ENCODE measurements at places on chromosomes 4 and X.

- DNase-seq = no peak
Observed at GRCh38 chr4:147640331-147640730, 23.1 kb downstream of the TMEM184C start.

DNA sequence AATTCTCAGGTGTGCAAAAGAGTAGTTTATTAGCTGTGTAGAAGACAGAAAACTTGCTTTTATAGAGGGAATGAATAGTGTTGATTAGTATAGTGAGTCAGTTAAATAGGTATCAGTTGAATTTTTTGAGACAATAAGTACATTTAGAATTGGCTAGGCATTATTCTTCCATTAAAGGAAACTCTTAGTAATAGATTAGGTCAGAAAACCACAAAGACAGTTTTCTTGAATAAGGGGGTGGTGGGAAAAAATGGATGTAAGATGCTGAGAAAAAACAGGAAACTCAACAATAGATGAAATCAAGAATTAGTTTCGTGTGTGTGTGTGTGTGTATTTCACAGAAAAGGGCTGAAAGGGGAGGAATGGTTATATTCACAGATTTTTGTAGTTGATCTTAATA lies 16.8 kb downstream of the CD38 start:
- no peak for DNase-seq

DNA sequence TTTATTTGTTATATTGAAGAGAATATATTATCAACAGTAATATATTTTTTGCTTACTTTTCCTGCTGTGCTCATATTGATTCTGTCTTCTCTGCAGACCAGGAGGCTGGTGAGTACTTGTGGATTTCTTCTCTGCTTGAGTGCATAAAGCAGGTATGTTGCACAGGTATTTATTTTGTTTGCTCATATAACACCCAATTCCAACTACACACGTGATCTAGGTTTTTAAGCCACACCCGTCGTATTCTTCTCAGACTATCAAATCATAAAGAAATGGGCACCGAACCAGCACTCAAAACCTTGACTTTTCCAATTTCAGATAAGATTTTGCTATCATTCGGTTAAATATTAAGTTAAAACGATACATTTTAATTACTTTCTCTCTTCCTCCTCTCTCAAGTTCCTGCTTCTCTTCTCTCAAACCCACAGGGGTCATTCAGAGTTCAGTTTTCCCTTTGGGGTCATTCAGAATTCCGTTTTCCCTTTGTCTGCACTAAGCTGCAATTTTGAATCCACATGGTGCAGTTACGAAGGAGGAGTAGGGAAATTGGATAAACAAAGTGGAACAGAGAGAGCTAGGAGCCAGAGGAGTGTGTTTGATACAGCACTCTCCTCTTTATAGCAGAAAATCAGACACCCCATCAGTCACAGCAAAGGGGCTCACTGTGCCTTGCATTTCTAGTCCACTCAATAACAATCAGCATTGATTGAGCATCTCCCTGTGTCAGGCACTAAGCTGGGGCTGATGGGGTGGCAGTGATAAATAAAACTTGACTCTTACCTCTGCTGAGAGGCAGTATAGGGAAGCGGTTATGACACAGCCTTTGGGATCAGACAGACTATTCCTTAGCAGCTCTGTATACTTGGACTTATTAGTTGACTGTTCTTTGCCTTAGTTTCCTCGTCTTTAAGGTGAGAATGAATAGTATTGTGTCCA lies at the start of gene ADH1C:
ADH1C (minus strand) TSS at position 145 of the 936 bp plus-strand sequence; CDS start at position 74, 71 bp downstream.
- DNase-seq = no peak

DNA sequence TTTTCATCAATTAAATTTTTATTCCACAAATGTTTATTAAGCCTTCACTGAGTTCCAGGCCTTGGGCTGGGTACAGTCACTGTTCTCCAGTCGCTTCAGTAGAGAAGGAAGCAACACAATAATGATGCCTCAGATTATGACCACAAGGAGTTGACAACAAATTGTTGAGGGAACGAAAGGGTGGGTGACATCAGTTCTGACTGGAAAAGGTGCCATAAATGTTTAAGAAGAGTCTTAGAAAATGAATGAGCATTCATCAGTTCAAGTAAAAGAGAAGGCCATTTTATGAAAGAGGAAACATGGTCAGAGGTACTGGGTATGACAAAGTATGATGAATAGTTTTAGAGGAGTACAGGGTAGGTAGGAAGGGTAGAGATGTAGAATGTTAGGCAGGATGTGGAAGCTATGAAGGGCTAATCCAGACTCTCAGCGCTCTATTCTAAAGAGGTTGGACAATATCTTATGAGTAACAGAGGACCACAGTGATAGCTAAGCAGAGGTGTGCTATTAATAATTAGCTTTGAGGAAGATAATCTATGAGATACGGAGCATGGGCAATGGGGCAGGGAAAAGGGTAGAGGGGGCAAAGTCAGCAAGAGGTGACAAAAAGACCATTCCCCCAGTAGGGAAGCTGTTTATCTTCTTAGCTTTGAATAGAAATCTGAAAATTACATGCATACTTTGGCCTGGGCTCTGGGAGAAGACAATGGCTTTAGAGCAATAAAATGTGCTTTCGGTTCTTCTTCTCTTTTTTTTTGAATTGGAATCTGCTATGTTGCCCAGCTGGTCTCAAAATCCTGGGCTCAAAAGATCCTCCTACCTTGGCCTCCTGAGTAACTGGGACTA lies 20.4 kb downstream of the AFP start:
- no peak for DNase-seq

- DNase-seq = no peak
Observed at GRCh38 chrX:153444333-153445011, 1.4 kb downstream of the TREX2 start.

DNA sequence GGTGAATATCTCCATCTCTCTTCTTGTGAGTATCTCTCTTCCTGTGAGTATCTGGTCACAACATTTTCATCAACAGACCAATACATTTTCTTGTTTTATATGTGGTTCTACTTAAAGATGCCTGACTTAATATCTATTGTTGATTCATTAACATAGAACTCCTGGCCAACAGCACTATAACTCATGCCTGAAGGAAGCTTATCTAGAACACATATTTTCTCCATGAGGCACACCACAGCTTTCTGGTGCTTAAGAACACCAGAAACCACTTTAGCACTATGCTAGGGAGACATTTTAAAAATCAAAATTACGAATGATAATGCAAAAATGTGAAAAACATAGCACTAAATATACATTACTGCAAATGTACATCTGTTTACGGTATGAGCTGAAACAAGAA lies 190.4 kb downstream of the GABRB1 start:
- DNase-seq = no peak

DNA sequence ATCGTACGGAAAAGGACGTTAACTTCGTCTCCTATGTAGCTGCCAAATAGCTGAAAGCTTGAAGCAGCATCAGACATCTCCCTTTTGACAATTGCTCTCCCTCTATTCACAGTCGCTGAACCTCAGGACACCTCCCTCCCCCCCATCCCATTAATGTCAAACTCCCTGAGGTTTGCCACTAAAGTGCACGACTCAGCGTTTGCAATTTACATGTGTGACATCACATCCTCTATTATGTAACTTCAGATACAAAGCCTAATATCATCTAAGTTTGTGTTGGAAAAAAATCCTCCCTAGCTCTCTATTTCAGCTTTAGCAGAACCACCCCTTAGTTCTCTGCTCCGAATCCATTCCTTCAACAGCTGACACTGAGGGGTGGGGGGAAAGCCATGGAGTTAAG lies 5.5 kb upstream of the NR3C2 start:
- DNase-seq = peak; percentile 2

DNA sequence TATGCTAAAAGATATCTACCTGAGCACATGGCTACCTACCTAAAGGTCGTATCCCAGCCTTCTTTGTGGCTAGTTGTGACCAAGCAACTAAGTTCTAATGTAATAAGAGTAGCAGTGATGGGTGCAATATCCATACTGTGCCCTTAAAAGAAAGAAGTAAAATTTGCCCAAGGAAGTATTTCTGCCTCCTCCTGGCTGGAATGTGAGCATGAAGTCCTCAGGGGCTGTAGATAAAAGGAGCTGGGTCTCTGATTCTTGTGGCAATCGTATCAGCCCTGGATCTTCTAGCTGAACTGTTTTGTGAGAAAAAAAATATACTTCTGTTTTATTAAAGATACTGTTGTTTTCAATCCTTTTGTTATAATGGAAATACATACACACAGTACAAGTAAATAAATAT lies 217.4 kb downstream of the GPAT3 start:
- DNase-seq = no peak

- no peak for DNase-seq
Observed at GRCh38 chr4:101022151-101023024, 324.9 kb downstream of the PPP3CA start.

GRCh38 chrX:102129473-102129872 lies 4.0 kb downstream of the TCEAL2 start:
- DNase-seq = no peak

DNA sequence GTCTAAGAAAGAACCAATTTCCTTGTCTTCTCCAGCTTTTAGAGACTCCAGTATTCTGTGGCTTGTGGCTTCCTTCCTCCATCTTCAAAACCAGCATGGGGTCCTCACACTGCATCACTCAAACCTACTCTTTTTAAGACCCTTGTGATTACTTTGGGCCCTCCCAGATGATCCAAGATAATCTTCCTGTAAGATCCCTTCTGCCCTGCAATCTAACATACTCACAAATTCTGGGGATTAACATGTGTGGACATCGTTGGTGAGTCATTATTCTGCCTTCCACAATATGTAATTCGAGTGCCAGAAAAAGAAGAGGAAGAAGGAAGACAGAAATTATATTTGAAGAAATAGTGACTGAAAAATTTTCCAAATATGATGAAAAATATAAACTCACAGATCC lies 47.9 kb downstream of the BEND4 start:
- no peak for DNase-seq

DNA sequence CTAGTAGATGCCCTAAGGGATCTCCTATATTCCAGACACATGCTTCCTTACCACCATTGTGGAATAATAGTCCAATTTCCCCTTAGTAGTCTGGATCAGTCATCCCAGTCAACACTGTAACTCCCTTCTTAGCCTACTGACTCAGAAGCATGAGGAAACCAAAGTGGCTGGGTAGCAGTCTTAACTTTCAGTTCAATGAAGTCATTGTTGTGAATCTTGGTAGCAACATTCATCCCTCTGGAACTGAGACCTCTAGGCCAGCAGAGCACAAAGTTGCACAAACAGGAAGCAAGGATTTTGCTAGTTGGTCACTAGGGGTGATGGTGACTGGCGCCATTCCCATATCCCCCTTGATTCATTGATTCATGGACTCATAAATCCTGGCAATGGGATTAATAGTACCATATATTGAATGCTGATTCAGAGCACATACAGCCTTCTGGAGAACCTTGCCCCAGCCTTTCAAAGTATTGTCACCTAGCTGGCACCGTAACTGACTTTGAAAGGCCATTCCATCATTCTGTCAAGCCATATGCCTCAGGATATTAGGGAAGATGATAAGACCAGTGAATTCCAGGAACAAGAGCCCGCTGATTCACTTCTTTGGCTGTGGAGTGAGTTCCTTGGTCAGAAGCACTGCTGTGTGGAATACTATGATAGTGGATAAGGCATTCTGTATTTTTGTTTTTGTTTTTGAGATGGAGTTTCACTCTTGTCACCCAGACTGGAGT lies 19.7 kb upstream of the GPAT3 start:
- DNase-seq = no peak

GRCh38 chrX:110135618-110136017 lies 132.7 kb downstream of the TMEM164 start:
- no peak for DNase-seq

GRCh38 chrX:12824944-12825343 lies 33.7 kb downstream of the PRPS2 start:
- no peak for DNase-seq

GRCh38 chr4:112523764-112524505 lies 8.0 kb upstream of the NEUROG2 start:
- DNase-seq = peak; percentile 69

- no peak for DNase-seq
Observed at GRCh38 chr4:145804116-145804515, 124.2 kb downstream of the C4orf51 start.

GRCh38 chr4:138414202-138414601 lies 172.1 kb upstream of the SLC7A11 start:
- no peak for DNase-seq

GRCh38 chrX:43750248-43750676 lies 94.2 kb downstream of the MAOA start:
- peak; percentile 5 for DNase-seq

DNA sequence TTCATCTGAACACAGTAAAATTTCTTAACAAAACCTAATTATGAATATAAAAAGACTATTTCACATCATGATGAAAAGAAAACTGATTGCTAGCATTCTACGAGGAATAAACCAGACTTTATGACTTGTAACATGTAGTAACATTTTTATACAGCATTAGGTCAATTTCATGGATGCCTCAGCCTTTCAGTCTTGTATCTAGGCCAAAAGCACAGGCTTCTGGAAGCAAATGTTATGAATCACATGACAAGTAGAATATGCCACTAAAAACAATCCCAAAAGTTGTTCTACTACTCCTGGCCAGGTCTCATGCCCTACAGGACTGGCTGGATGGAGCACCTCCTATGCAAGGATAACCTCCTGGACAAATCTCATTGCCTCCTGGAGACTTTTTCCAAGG lies 101.2 kb downstream of the ARHGAP6 start:
- DNase-seq = no peak

GRCh38 chrX:7266288-7266687 lies 118.3 kb upstream of the PUDP start:
- no peak for DNase-seq

- no peak for DNase-seq
Observed at GRCh38 chr4:93843772-93844171, 15.2 kb downstream of the ATOH1 start.

- no peak for DNase-seq
Observed at GRCh38 chr4:10461850-10462400, 4.7 kb upstream of the ZNF518B start.

DNA sequence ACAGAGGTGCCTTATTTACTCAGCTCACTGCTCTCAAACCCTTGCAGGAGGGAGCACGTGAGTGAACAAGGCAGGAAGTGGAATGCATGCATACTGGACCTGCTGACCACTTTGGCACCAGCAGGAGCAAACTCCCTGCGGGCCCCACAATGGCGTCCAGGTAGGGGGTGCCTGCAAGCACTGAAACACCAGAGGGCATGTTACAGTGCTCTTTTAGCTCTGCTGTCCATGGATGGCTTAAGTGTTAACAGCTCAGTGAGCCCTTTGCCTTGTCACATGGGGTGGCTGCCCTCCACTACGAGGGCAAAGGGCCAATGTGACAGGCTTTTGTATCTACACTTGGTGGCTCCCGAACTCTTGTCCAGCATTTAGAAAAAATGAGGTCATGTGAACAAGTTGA lies 199.5 kb upstream of the UGT8 start:
- DNase-seq = no peak

DNA sequence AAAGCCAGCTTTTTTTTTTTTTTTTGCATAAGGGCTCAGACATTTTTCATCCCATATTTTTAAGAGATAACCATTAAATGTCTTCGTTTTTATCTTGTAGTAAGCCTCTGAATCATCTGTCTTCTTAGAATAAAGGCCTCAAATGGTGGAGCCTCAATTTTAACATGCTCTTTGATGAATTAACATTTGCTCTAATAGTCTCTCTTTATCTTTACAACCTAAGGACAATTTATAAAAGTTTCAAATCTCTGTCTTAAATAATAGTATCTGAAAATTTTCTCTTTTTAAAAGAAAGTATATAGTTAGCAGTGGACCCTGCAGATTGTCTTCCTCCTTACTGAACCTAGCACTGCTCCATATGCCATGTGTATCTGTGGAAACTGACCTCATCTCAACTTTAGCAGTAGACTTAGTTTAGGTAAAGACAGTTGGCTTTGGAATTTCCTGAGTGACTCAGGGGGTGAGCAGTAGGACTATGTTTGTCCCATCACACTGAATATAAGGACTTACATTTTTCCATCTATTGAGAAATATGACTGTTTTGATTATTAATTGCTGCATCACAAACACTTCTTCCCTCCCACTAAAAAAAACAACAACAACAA lies 1658.0 kb downstream of the STIM2 start:
- DNase-seq = no peak

GRCh38 chr4:26009502-26009901 lies 95.5 kb downstream of the SMIM20 start:
- no peak for DNase-seq
